ENCODE measurements at places on chromosomes 11 and 22.

- no peak for DNase-seq
Observed at GRCh38 chr11:100294748-100295147, 392.3 kb upstream of the ARHGAP42 start.

- no peak for DNase-seq
Observed at GRCh38 chr11:35815556-35816315, 128.1 kb upstream of the LDLRAD3 start.

DNA sequence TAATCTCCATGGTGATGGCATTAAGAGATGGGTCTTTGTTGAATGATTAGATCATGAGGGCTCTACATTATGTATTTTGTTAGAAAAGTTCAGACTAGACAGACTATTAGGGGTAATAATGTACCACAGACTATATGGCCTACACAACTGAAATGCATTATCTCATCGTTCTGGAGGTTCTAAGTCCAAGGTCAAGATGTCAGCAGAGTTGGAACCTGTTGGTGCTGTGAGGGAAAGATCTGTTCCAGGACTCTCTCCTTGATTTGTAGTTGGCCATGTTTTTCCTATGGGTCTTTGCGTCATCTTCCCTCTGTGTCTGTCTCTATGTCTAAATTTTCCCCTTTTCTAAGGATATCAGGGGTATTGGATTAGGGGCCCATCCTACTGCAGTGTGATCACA lies 8.4 kb upstream of the GLYATL1 start:
- no peak for DNase-seq

- DNase-seq = no peak
Observed at GRCh38 chr11:15286465-15286864, 171.7 kb downstream of the INSC start.

- DNase-seq = no peak
Observed at GRCh38 chr11:33867561-33867960, 24.3 kb downstream of the LMO2 start.

DNA sequence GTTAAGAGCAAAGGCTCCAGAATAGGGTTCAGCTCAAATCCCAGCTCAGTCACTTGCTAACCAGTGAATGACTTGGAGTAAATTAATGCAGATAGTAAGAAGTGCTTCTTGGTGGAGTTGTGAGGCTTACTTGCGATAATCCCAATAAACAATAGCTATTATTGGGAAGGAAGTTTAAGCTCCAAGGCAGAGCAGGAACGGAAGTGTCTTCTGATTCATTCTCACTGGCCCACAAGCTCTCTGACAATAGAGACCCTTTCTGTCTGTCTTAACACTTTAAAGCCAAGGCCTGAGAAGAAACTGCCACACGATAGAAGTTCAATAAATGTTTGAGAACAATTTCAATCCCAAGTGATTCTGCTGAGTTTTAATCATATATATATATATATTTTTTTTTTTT lies 155.4 kb downstream of the DBX1 start:
- no peak for DNase-seq

DNA sequence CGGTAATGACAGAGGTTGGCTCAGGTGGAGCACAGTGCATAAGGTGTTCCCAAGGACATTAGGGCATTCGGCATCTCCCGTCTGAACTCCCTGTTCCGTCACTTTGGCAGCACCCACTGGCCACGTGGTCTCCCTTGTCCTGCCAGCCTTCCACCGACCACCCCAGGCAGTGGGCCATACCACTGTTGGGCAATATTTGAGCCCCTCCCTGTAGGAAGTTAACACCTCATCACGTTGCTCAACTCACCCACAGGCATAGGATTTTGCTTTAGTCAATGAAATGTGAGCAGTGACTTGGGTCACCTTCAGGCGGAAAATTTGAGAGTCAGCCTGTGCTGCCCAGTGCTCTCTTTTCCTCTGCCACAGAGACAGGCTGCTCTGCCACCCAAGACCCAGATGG lies 44.0 kb downstream of the SERPINH1 start:
- no peak for DNase-seq

GRCh38 chr11:2752204-2752770 lies 52.5 kb upstream of the KCNQ1OT1 start:
- DNase-seq = no peak

DNA sequence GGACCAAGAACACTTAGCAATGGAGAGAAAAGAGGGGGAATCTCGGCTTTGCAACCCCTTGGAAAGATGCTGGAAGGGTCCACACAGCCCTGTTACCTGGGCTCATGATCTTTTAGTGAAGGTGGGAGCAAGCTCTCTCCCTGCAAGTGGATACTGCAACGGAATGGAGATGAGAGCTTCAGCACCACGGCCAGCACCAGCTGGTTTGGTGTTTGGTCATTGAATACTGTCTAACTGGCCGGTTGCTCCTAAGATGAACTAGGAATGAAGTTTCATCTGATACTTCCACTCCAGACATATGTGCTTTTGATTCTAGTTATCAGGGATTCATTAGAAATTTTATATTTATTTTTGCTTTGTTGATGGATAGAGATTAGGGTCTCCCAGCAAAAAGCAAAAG lies 16.3 kb downstream of the HTR3A start:
- DNase-seq = peak; percentile 56

DNA sequence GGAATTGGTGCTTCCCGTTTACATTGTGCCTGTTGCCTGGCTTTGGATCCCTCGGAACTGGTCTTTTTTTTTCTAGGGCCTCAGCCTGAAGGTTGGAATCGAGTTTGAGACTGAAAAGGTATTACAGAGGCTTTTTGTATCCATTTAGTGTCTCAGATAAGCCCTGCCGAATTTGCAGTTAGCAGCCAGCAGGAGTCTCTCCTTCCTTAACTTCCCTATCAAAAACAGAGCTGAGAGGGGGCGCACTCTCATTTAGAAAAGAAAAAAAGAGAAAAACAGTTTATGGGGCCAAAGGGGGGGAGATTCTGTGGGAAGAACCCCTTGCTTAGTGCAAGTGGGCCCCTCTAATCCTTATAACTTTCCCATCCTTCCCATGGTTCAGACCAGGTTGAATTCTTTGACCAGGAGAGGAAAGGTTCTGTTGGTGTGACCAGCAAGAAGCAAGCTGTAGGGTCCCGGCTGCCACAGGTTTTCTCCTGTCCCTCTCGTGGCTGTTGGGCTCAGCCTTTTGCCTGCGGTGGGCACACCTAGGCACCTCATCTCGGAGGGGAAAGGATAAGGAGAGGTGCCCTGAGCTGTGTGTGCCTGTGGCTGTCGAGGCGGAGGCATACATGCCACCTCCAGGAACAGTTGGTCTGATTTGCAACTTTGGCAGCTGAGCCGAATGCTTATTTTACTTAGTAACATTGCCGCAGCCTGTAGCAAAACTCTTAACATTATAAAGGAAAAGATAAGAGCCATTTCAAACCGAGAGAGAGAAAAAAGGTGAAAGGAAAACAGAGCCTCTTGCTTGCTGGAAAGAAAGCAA lies 565.0 kb upstream of the CNTN5 start:
- DNase-seq = no peak

GRCh38 chr11:7204778-7205177 lies 46.9 kb upstream of the SYT9 start:
- no peak for DNase-seq

DNA sequence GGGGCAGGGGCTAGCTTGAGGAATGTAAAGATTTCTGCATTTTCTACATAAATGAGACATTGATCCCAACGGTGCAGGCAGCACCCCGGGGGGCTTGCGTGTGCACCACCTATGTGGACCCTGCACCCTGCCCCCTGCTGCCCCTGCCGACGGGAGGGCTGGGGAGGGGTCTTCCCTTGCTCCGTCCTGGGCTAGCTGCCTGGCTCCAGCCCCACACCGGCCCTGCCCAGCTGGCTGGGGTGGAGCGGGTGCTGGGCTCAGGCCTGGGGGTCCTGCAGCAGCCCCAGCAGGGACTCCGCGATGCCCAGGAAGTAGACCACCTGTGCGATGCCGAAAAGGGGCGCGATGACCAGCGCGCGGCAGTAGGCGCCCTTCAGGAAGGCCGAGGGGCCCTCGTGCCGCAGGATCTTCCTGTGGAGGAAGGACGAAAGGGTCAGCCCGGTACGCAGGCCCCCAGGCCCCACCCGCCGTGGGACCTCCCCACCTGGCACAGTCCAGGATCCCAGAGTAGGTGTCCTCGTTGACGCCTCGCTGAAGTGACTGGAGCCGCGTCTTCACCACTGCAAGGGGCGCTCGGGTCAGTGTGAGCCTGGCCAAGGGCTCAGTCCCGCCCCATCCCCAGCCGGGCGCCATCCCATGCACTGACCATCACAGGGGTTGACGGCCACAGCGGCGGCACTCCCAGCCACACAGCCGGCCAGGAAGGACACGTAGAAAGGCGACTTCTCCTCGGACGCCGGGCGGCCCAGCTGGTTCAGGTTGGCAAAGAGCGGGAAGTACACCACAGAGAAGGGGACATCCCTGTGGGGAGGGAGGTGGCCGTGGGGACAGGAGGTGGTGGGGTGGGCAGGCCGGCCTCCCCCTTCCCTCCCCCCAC lies 2.0 kb upstream of the CEND1 start:
- no peak for DNase-seq
